ENCODE measurements at places on chromosomes 1 and 21.

GRCh38 chr1:112711041-112711440 is 4.1 kb downstream of the PPM1J start:
- no peak for DNase-seq

GRCh38 chr1:177302357-177303044 is 131.7 kb downstream of the BRINP2 start:
- no peak for DNase-seq

DNA sequence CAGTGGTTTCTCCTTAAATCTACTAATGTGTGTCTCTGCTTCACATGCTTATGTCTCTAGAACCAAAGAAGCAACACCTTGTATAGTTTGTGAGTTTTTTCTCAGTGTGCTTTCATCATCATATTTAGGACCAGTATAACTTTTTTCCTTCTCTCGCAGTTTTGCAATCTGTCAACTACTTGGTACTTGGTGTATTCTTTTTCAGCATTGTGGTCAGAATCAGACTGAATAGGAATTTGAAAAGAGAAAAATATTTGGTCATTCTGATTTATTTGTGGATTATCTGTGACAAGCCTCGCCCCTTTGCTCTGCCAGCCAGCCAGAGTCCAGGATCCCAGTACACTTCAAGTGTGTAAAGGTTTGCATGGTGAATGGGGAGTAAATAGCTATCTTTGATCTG is 122.3 kb downstream of the C1orf21 start:
- DNase-seq = no peak

- DNase-seq = no peak
These were observed 18.9 kb downstream of the VN1R5 start for GRCh38 chr1:247274605-247275256.

DNA sequence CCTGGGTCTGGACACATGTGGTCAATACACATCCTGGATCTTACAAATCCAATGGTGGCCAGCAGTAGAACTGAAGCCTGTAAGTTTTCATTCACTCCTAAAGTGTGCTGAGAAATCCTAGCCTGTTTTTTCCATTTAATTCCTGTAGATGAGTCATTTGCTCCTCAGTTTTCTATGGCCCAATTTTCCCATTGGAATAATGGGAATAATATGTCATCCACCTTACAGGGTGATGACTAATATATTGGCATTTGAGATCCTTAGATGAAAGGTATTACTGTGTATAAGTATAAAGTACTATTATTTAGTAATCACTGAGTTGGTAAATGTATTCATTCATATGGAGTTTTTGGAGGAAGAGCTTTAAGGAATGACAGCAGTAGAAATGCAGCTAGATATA is 89.7 kb upstream of the ADAR start:
- no peak for DNase-seq

- DNase-seq = no peak
These were observed 10.4 kb downstream of the CAMSAP2 start for GRCh38 chr1:200749090-200749489.

- DNase-seq = no peak
These were observed 15.1 kb upstream of the PCP4 start for GRCh38 chr21:39852021-39852721.

GRCh38 chr21:33229099-33229783 is 497 bp upstream of the IFNAR2 start:
- no peak for DNase-seq

DNA sequence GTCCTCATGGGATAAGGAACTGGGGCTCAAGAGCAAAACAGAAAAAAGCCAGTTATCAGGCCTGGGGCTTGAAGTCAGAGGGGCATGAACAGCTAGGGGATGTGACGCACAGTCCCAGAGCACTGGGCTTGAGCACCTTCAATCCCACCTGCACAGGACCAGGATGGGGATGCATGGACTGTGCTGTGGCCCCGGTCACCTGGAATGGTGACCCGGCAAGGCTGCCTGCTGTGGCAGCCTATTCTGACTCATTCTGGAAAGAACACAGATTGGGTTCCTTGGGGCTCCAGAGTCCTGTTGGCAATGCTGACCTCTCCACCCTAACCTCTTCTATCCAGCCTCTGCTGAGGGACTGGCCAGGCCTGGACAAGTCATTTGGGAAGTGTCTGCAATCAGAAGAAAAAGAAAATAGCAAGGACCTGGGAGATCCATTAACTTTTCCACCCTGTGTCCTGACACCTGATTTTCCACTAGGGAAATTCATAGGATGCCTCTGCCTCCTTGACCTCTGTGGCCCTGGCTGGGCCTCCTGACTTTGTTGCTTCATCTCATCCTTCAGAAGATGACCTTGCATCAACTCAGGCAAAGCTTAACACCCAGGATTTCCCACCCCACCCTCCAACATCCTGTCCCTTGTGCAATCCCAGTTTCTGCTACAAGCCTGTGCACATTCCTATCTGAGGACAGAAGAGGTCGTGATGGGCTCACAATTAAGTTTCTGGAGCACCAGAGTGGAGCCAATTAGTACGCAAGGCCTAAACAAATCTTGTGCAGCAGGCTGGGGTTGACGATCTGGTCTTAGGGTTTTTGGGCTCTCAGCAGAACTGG is 17.9 kb upstream of the FMOD start:
- DNase-seq = no peak

DNA sequence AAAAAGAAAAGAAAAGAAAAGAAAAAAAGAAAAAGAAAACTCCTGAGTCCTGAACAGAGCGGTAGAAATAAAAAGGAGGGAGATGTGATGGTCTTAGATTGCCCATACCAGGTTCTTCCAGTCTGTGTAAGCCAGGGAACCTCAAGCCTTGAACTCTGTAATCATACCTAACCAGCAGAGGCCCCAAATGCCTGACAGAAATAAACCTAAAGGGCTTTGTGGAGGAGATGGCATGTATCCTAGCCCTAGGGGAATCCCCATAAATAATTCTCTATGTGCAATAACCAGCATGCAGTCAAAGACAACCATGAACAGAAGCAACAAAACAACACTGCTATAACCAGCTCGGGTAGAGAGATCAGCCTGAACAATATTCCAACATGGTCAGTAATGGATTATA is 40.4 kb downstream of the USP48 start:
- no peak for DNase-seq

Measured in naive thymus-derived CD4-positive, alpha-beta T cell (primary cell).